ENCODE measurements at places on chromosomes 2 and 18. TPM values are rescaled to one million over a fixed set of nuclear protein-coding genes. Genes with fewer than 3 reads are reported as not detected.

TMEM247 gene
- total RNA-seq: 0.32 TPM

PDE11A gene
- total RNA-seq: under 0.01 TPM

GLI2 gene
- 22.5 TPM for total RNA-seq

VWC2L gene
- under 0.01 TPM for total RNA-seq

GREB1L gene
- total RNA-seq: 25.0 TPM

FZD7 gene
- total RNA-seq: 14.7 TPM

FSHR gene
- not detected for total RNA-seq

GPR39 gene
- 3.2 TPM for total RNA-seq

CIB4 gene
- total RNA-seq: not detected

SNTG2 gene
- total RNA-seq: under 0.01 TPM

LCT gene
- total RNA-seq: under 0.01 TPM

CCDC150 gene
- 8.7 TPM for total RNA-seq

FNDC4 gene
- 8.6 TPM for total RNA-seq

CGREF1 gene
- under 0.01 TPM for total RNA-seq

DNA sequence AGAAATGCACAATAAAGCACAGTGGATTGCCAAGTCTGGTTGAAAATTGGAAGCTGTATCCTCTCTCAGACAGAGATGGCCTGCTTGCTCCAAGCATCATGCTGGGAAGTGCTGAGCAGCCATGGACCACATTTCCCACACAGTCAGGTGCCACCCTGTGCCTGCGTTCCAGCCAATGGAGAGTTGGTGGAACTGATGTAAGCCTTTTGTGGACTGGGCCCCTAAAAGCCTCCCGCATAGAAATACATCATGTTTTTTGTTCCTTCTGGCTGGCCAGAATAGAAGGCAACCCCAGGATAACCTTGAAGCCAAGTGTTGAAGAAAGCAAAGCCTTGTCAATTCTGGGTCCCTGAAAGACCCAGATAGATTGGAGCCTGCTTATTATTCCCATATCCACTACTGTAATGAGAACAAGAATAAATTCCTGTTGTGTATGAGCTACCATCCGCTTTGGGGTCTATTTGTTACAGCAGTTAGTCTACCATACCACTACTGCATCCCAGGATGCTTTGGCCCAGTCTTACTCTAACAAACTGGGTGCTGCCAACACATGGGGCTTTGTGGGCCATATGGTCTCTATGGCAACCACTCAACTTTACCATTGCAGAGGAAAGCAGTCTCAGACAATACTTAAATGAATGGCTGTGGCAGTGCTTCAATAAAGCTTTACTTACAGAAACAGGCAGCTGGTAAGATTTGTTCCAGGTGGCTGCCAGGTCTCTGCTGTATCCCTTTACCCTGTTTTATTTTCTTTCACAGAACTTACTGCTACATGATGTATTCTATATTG is 65.4 kb downstream of the POLE4 start:
- DNase-seq: no peak

- no peak for DNase-seq
These were observed 22.1 kb downstream of the IL1F10 start for GRCh38 chr2:113089916-113090315.

DNA sequence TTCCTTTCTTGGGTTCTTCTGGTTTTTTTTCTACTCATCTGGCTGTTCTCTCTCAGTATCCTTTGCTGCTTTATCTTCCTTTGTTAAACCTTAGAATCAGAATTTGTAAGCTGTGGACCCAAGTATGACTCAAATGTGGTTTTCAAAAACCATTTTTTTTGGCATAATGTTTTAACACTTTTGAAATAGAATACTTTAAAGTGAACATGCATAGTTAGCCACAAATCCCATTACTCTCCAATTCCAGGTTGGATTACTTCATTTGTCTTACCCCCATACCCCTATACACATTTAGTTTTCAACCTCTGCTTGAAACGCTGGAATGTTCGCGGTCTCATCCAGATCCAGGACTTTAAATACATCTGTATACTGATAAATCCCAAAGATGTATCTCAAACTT is 29.1 kb downstream of the ALMS1 start:
- no peak for DNase-seq

DNA sequence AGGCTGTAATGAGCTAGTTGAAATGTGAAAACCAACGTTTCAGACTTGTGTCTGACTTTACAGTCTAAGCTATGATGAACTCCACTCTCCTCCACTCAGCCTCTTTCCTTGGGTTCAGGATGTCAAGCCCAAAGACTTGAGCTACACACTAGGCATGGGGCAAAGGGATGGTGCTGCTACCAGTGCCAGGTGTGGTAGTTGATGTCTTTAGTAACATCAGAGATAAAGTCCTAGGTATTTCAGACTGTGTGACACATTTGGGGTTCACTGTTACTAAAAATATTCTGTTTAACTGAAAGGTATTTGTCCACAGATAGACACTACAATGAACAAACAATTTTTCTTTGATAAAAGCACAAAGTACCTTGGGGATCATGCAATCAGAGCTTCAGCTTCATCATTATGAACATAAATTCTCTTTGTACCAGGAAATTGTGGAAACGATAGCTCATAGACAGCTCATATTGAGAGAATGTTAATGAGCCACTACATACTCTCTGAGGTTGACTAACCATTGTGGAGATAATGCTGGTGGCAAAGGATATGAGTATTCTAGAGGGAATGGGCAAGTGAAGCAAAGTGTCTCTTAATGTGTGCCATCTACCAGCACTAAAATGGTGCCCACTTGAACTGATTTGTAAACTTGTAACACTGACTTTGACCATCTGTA is 253.7 kb upstream of the THUMPD2 start:
- DNase-seq: peak; percentile 20

- DNase-seq: peak; percentile 18
These were observed 317.0 kb downstream of the CYP26B1 start for GRCh38 chr2:71830497-71831192.

- DNase-seq: no peak
These were observed 312.4 kb downstream of the KCNJ3 start for GRCh38 chr2:155010925-155011324.

GRCh38 chr18:52764316-52764715 is 424.3 kb downstream of the DCC start:
- DNase-seq: no peak

- no peak for DNase-seq
These were observed 36.0 kb downstream of the ANKRD12 start for GRCh38 chr18:9172506-9173127.

DNA sequence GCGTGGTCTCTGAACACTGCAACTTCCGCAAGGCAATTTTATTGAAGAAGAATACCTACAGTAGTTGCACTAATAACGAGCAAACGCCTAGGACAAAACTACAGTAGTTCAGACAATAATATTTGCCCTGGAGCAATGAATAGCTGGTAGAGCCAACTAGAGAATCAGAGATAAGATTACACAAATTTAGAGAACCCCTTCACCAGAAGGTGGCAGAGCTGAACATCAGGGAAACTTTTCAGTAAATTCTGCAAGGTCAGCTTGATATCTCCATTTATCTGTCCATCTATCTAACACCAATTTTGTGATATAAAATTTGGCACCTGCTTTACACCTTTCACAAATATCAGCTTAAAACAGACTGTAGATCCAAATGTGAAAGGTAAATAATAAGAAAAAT is 43.8 kb downstream of the CDH19 start:
- no peak for DNase-seq

DNA sequence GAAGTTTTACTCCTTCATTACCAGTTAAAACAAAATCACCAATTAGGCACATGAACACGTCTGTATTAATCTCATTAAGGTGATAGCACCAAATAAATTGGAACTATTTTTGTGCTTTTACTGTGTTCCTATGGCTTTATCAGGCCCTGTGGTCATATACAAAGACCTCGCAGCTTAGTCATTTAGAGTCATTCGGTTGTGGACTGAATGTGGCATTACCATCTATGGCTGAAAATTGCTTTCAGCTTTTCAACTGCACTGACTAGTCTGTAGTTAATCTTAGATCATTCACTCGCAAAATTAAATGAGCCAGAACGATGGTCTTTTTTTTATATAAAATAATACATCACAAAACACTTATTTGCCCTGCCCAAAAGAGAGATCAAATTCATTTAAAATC is 601.7 kb downstream of the NR4A2 start:
- DNase-seq: no peak

DNA sequence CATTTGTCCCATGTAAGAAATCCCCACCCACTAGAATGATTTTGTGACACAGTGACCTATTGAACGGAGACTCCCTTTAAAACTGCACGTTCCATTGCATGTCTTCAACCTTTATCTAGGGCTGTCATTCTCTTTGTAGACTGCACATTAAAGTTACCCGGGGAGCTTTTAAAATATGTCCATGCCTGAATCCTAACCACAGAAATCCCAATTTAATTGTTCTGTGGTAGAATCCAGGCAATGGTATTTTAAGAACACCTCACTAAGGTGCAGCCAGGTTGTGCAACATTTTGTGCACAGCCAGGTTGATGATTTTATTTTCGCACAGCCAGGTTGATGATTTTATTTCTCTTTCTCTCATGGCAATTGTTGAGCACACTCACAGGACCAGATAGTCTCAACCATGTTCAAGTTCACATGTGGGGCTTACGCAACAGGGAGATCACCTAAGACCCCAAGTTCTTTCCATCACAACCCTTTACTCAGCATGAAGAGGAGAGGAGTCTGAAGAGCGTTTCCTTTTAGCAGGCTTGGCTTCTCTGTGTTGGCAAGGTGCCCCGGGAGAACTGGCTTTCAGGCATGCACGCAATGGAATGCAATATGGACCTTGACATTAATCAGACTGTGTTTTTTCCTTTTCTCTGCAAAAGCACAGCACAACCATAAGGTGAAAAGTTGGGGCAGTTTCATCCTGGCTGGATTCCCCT is 467.3 kb upstream of the ETAA1 start:
- peak; percentile 67 for DNase-seq

GRCh38 chr2:1618191-1618961 is 125.9 kb downstream of the PXDN start:
- DNase-seq: no peak

GRCh38 chr2:234690569-234691213 is 193.8 kb upstream of the ARL4C start:
- peak; percentile 37 for DNase-seq

DNA sequence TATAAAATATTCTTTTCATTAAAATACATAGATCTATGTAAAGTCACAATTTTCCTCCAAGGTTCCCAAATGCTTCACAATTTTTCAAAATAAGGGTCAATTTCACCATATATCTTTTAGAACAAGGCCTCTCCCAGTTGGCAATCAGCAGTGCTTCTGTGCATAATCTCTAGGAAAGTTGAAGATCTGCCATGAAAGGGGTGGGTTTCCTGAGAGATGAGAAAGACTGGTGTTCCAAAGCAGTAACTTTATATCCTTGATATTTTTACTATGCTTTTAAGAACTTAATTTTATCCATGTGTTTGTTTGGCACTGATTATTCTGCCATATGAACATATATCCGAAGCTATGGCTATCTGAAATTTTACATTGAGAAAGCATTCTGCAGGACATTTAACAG is 199.4 kb upstream of the CYP26B1 start:
- DNase-seq: no peak

DNA sequence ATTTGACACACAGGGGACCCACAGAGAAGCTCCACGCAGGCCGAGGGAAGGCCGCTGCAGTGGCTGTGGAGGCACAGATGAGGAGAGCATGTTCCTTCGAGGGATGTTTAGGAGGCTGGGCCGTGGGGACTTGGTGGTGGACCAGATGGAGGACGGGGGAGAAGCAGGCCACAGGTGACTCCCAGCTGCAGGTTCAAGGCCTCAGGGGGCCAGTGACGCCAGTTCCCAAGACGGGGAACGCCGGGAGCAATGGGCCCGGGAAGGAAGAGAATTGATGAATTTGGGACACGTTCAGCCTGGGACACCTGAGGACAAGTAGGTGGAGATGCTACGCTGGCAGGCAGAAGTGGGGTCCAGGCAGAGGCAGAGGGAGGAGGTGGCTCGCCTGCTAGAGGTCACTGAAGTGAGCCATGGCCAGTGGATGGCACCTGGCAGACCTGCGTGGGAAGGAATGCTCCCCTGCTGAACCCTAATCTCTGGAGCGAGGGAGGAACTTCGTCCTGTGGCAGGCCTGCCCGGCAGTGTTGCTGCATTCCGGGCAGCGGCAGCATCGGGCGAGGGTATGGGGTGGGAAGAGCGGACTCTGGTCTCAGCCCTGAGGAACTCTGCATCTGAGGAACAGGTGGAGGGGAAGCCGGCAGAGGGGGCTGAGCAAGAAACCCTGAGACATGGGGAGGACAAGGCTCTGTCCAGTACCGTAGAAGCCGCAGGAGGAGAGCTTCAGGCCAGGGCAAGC is 25.2 kb upstream of the HPCAL1 start:
- no peak for DNase-seq

DNA sequence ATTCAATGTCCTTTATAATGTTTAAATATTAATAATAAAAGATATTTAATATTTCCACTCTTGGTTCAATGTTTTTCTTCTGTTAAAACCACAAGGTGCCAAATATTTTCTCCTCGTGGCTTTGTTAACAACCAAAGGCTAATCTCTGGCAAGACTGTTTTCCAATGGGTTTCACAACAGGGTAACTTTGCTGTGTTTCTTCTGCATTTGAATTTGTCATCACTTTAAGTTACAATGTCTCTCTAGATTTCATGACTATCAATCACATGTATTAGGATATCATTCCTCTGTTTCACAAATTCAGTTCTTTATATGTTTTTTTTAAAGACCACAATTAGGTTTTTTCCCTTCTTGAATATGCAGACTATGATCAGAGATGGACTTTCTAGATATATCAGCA is 469.8 kb upstream of the ACVR2A start:
- no peak for DNase-seq

- no peak for DNase-seq
These were observed 145.2 kb downstream of the THADA start for GRCh38 chr2:43450617-43451016.

DNA sequence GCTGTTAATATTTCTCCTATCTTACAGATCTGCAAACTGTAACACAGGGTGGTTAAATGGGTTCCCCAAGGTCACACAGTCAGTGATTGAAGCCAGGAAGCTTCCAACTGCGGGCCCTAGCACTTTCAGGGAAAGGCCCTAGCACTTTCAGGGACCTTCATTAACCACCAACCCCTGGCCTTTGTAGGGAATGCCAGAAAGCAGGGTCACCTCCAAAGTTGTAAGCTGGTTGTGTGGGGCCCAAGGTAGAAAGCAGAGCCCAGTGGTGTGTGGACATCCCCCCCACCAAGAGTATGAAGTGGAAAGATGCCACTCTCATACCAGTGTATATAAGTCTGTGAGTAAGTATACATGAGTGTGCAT is 4.4 kb downstream of the DLX2 start:
- no peak for DNase-seq

GRCh38 chr2:47916412-47916811 is 10.1 kb upstream of the FBXO11 start:
- DNase-seq: no peak

- DNase-seq: no peak
These were observed 209.8 kb downstream of the PHLPP1 start for GRCh38 chr18:62925031-62925688.

GRCh38 chr2:216635171-216635570 is 2.0 kb downstream of the IGFBP2 start:
- DNase-seq: peak; percentile 30

- peak; percentile 26 for DNase-seq
These were observed 200.5 kb downstream of the ACKR3 start for GRCh38 chr2:236769981-236770671.
